Hematopoietic multipotent progenitor cell treated with erythropoietin and hydrocortisone succinate and interleukin-3 and kit ligand, for 4 days (in vitro differentiated cells): ENCODE measurements at places on chromosomes 6 and 20.
A peak's percentile ranks its signal among the peaks of the same experiment; 100 is the strongest.

DNA sequence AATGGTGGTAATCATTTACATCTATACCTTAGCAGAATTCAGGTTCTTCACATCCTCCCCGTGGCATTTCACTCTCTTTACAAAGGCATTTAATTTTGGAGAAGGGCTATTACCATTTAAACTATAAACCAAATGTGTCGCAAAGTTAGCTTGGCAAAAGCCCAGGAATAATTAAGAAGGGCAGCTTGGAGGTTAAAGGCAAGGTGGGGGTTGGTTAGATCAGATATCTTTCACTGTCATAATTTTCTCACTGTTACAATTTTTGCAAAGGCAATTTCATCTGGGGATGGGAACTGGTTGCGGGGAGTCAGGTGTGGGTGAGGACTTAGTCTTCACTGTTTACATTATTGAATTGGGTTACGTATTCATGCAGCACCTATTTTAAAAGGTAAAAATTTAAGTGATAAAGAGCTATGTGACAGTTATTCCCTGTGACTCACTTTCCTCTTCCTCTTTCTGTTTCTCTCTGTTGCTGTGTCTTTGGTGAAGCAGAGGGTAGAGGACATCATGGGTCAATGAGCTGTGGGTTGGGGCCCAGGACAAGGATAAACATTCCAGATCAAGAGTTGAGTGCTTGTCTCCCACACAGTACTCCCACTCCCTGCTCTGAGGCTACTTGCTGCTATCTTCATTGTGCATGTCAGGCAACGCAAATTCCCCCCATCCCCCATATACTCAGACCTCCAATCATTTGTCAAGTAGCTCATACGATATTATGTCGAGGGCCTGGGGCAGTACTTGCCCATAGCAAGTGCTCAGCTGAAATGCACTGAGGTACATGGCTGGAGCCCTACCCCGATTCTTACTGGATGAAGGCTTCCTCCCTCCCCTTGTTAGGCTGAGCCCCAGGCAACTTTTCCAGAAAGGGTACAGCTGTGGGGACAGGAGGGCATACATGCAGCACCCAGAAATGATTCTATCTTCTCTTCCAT, 223.1 kb upstream of the MYLIP start:
- peak; percentile 42 for DNase-seq

GRCh38 chr6:39166189-39166911, 51.4 kb upstream of the SAYSD1 start:
- DNase-seq = peak; percentile 91

DNA sequence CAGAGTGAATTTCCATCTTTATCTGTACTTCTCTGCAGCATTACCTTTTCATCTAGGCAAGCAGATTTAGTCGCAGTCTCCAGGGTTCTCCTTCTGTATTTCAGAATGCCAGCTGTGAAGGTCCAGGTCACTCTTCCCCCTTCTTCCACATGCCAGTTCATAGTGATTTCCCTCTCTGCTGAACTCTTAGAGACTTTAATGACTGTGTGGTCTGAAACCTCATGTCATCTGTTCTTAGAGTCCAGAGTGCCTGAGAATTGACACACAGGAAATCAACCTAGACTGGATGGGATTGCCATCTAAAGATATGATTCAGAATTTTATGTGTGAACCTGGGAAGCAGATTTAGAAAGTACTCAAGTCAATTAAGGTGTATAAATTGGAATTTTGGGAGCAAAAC, 248.1 kb downstream of the TPBG start:
- no peak for DNase-seq

DNA sequence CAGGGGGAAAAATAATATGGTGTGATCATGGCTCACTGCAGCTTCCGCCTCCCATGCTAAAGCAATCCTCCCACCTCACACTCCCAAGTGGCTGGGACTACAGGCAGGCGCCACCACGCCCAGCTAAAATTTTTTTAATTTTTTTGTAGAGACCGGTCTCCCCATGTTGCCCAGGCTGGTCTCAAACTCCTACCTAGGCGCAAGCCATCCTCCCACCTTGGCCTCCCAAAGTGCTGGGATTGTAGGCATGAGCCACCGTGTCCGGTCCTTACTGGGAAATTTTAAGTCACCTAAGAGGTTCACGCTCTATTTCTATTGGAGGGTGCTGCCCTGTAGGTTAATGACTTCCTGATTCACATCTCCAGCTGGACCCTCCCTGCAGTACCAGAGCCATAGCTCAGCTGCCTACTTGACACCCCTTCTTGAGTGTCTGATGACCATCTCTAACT, 626 bp upstream of the CDK5RAP1 start:
- DNase-seq = peak; percentile 64

DNA sequence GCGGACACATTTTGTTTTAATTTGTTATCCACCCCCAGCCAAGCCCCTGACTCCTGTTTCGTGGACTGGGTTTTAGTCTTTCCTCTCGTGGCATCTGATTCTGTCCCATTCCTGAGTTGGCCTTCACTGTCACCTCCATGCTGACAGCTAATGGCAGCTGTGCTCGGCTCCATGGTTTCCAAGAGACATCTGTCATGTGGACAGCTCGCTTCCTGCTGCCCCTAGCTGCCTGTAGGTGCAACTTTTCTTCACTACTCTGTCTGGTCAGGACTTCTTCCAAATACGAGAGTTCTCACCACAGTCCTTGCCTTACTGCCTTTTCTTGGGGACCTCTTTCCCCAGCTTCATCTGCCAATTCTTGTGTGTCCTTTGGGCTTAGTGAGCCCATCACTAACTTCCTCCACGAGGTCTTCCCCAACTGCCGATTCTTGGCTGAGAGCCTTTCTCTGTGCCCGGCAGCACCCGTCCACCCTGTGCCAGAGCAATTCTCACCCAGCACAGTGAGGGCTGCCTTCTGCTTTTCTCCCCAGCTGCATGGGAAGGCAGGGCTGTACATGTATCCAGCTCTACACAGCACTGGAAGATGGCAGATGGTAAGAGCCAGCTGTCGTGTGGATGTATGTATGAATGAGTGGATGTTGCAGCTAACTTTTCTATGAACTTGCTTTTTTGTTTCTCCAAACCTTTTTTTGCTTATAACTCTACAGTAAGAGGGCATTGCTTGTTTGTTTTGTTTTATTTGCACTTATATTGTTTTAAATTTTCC, 140.4 kb downstream of the F13A1 start:
- DNase-seq = no peak
